Posterior vena cava (tissue), 2 donors: ENCODE measurements at places on chromosomes 7 and 10. TPM values are rescaled to one million over a fixed set of nuclear protein-coding genes. Genes with fewer than 3 reads are reported as not detected.

GRCh38 chr7:39408906-39409305, 157.3 kb upstream of the YAE1 start:
- no peak for DNase-seq

GRCh38 chr7:155167706-155168365, 97.7 kb downstream of the HTR5A start:
- no peak for DNase-seq

GRCh38 chr10:7300384-7300971, 110.4 kb downstream of the SFMBT2 start:
- DNase-seq, result no peak

GRCh38 chr7:122352454-122352853, 47.9 kb upstream of the FEZF1 start:
- no peak for DNase-seq

GRCh38 chr7:155962968-155963300, 150.7 kb upstream of the SHH start:
- no peak for DNase-seq

Gene OPN1SW
- not detected for total RNA-seq

Gene CDC14C
- not detected for total RNA-seq
